ENCODE measurements at places on chromosomes 3 and 15.

GRCh38 chr3:39141171-39141995 lies 12.0 kb downstream of the CSRNP1 start:
- peak; percentile 53 for DNase-seq

DNA sequence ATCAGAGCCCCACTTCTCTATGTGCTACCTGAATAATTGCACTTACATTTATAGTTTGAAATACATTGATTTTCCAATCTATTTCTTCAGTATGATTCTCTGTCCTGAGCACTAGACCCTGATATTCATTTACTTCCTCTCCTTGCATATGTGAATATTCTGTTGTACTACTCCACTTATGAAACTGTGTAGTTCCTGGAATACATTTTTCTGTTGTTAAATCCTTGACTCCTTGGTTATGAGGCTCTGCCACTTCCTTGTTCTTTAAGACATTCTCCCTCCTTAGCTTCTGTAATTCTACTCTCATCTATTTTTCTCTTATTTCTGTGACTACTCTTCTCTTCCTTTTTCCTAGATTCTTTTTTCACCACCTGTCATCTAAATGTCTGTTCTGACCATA lies 12.9 kb upstream of the MGA start:
- no peak for DNase-seq

GRCh38 chr3:61685755-61686154 lies 124.4 kb downstream of the PTPRG start:
- DNase-seq: no peak

- DNase-seq: peak; percentile 44
Observed at GRCh38 chr15:89399238-89400115, 64.9 kb upstream of the POLG start.

- DNase-seq: no peak
Observed at GRCh38 chr3:115615001-115615814, 8.1 kb upstream of the GAP43 start.

DNA sequence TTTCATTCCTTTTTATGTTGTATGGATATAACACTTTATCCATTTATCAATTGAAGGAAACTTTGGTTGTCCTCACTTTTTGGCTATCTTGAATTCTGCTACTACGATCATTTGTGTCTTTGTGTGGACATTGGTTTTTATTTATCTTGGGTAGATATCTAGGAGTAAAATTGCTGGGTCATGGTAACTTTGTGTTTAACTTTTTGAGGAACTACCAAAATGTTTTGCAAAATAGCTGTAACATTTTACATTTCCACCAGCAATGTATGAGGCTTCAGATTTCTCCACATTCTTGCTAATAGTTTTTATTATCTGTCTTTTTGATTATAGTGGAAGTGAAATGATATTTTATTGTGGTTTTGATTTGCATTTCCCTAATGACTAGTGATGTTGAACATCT lies 55.6 kb downstream of the TLNRD1 start:
- DNase-seq: no peak

- DNase-seq: peak; percentile 52
Observed at GRCh38 chr15:90143166-90143655, 40.9 kb upstream of the IDH2 start.

DNA sequence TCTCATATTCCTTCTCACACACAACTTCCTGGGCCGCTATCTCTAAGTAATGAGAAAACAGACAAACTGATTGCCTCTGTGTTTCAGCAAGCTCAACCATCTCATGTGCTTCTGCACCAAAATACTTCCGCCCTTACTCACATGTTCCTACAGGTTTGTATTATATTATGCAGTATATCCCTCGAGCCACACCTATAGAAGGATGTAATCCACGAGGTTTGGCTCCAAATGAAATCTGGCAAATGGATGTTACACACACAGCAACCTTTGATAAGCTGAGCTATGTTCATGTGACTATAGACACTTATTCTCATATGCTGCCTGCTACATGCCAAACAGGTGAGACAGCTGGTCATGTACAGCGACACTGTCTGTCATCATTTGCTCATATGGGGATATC lies 22.6 kb downstream of the CCRL2 start:
- no peak for DNase-seq

GRCh38 chr3:183541738-183542137 lies 13.8 kb downstream of the KLHL6 start:
- DNase-seq: no peak

- no peak for DNase-seq
Observed at GRCh38 chr15:69781411-69782125, 316.1 kb downstream of the TLE3 start.

DNA sequence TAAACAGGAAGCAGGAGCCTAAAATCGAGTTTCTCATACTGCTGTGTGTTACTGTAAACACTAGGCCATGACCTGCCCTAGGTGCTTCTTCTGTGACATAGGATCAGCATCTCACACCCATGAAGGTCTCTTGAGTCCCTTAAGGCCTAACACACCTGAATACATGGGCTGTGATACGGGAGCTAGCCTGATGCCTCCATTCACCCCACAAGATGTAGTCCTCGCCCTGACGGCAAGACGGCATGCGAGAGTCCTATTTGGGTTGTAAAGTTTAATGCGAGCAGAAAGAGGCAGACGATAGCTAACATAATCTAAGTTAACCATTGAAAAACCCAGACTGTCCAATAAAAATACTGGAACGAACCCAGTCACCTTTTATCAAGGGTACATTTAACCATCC lies 241.1 kb upstream of the ICE2 start:
- no peak for DNase-seq

DNA sequence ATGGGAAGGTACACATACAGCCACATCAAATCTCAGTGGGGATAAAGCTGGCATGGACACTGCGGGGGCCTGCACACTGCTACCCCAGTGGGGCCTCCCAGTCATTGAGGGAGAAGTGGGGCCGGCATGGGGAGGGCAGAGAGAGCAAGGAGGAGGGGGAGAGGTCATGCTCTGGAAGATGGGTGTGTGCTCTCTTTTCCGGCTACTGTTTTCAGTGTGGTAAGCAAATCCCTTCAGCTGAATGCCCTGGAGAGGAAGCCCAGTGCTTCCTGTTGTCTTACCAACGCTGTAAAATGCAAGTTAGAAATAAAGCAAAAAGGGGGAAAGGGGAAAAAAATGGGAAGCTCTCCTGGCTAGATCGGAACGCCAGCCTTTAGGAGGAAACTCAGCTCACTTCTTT lies 30.8 kb downstream of the NRROS start:
- DNase-seq: no peak
